ENCODE measurements at places on chromosomes 1 and 21.

GRCh38 chr1:33914531-33914930 is 50.7 kb downstream of the HMGB4 start:
- no peak for DNase-seq

- peak; percentile 7 for DNase-seq
Observed at GRCh38 chr1:117572546-117572945, 33.3 kb upstream of the TENT5C start.

DNA sequence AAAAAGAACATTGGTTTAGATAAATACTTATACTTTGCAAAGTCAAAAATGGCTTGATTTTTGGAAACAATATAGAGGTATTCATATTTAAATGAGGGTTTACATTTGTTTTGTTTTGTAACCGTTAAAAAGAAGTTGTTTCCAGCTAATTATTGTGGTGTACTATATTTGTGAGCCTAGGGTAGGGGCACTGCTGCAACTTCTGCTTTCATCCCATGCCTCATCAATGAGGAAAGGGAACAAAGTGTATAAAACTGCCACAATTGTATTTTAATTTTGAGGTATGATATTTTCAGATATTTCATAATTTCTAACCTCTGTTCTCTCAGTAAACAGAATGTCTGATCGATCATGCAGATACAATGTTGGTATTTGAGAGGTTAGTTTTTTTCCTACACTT is 65.3 kb upstream of the SAMD13 start:
- DNase-seq = no peak

- DNase-seq = no peak
Observed at GRCh38 chr1:33031506-33031905, 5.2 kb downstream of the AK2 start.

DNA sequence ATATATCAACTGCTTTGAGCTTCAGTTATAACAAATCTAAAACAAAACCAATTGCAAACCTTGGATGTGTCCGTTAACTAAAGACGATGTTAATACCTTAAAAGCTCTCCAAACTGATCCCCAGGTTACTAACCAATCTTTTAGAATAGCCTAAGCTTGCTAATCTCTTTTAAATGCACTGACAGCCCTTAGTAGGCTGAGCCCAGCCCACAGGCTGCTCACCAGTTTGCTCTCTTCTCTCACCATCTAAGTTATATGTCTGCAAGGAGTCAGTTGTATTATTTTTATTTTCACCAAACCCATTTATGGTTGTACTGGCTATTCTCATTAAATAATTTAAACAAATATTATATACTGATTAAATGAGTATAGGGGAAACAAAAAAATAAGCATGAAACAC is 199.5 kb downstream of the ADGRL2 start:
- no peak for DNase-seq

DNA sequence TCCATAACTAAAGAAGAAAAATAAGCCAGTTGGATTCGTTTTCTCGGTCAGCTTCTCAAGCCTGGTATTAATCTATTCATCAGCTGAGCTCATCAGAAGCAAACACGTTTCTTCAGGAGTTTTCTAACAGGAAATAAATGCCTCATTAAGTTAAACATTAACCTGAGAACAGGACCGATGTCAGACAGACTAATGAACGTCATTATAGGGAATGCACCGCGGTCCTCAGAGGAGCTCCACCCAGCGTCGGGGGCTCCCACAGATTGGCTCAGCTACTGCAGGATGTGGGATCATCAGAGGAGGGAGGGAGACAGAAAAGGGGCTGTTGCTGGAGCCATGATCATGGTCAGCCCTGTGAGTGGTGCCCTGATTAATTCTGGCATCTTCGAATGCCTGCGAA is 615.4 kb downstream of the PTPRU start:
- no peak for DNase-seq

DNA sequence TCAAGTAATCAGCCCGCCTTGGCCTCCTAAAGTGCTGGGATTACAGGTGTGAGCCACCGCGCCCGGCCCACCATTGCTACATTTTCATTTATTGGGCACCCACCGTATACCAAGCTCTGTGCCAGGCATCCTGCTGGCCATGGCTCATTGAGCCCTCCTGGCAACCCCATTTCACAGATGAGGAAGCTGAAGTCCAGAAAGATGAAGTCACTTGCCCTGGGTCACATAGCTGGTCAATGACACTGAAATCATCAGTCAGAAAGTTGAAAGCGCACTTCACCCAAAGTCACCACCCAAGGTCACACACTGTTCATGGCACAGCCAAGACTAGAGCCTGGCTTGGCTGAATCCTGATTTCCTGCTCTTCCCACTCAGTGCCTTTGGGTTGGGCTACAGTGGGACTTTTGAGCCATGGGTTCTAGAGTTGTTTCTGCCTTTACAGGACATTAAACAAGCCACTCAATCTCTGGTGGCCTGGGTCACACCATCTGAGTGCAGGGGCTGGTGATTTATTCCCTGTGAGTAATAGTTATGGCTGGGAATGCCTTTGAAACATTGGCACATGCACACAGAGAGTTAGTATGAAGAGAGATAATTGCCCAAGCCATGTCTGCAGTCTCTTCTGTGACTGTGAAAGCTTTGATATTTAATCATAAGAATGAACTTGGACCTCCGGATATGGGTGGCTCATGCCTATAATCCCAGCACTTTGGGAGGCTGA is 16.0 kb upstream of the ARHGEF10L start:
- DNase-seq = no peak

DNA sequence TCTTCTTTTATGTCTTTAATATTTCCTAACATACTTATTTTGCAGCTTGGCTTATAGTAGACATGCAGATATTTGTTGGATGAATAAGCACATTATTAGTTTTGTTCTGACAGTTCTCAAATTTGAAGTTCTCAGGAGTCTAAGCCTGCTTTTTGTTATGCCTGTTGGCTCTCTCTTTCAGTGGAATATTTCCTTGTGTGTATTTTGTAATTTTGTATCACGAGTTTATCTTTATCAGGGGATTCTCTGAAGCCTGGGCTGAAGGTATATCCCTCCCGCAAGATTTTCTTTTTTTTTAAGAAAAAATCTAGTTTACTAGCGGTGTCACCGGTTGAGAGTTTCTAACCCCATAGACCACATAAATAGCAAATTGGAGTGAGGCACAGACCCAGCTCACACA is 105.9 kb downstream of the RGL1 start:
- no peak for DNase-seq

- no peak for DNase-seq
Observed at GRCh38 chr1:203031467-203031866, 5.2 kb downstream of the PPFIA4 start.

DNA sequence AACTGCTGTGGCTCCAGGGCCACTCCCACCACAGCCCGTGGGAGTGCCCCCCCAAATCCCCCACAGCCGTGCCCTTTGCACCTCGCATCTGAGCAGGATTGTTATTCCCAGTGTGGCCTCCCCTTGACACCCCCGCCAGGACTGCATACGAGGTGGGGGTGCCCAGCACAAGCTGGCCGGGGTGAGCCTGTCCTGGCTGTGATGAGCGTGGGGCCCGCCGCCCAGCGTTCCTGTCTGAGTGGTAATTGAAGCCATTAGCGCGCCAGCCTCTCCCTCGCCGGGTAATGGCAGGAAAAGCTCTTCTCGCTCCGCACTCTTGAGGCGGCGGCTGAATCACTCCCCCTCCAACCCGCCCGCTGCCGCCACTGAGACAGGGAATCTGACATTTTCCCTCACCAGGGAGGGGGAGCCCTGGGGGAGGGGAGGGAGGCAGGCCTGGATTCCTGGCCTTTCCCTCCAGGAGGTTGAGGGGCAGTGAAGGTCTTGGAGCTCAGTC is 27.7 kb downstream of the PTPRF start:
- no peak for DNase-seq

GRCh38 chr1:89998306-89998705 is 3.4 kb downstream of the ZNF326 start:
- no peak for DNase-seq

- no peak for DNase-seq
Observed at GRCh38 chr1:229411434-229412055, 22.3 kb downstream of the ACTA1 start.

GRCh38 chr1:119516247-119516646 is 9.2 kb downstream of the HSD3B1 start:
- no peak for DNase-seq

DNA sequence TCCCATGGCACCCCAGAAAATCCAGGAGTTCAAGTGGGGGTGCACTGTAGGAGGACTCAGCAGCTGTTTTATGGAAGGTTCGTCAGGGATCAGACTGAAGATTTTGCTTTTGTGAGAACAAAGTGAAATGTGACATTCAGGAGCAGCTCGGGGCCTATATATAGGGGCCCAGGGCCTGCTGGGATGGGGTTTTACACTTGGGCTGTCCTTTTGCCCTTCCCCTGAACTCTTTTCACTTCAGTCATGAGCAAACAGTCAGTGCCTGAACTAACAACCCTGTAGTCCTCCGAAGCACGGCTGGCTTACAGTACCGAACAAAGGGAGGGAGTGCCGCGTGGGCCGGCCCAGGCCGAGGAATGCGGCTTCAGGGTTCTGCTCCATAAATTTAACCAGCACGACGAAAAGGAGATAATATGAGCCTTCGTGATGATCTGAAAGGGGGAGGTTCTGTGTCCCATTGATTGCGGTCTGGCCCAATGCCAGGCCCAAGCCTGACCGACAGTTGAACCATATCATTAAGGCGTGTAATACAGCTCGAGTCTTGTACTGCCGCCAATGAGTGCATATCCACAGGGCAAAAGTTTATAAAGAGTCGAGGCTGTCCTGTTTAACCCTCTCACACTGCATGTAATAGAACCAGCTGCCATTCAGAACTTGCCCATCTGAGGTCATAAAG is 139.9 kb downstream of the DHRS3 start:
- peak; percentile 12 for DNase-seq

DNA sequence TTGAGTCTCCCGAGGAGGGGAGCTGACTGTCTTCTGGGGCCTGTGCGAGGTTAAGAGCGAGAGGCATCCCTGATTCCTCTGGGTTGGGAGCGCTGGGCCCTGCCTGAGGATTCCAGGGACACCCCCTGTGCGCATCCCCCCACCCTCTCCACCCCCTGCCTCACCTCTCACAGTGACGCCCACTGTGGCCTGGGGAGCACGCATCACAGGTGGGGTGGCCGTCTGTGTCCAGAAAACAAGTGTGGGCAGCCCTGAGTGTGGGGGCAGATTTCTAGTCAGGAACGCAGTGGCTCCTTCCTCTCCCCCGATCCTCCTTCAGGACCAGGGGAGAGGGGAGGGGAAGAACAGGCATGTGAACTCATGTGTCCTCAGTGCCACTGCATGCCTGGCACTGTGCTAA is 61.7 kb downstream of the LDLRAD2 start:
- DNase-seq = no peak

- no peak for DNase-seq
Observed at GRCh38 chr1:238892612-238893011, 493.8 kb upstream of the CHRM3 start.

- peak; percentile 6 for DNase-seq
Observed at GRCh38 chr1:113391649-113392271, 1.4 kb downstream of the MAGI3 start.

DNA sequence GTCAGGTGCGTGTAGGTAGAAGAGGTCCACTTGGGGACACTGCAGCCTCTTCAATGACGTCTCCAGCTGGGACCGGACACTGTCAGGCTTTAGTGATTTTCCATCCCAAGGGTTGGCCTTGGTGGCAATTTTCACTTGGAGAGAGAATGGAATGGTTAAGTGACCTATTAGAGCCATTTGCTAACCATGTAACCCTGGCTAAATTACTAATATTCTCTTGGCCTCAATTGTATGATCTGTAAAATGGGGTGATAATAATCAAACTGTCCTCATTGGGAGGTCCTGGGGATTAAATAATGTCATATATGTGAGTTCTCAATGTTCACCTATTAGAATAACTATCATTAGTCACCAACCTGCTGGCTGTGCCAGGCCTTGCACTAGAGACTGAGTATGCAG is 3.4 kb downstream of the AKR7A2 start:
- no peak for DNase-seq

DNA sequence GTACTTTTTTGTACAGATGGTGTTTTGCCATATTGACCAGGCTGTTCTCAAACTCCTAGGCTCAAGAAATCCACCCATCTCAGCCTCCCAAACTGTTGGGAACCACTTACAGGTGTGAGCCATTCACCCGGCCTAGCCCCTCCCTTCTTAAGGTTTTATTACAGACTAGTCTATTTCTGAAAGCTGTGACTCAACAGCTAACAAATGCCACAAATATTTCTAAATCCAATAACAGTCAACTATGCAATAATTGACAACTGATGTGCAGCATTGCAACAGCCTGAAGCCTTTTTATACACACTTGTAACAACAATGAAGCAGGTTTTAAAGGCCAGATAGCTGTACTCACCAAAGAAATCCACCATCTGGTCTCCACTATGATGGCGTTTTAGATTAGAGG is 51.4 kb downstream of the GRIK1 start:
- DNase-seq = no peak

GRCh38 chr1:236489710-236490377 is 33.9 kb upstream of the LGALS8 start:
- DNase-seq = no peak

DNA sequence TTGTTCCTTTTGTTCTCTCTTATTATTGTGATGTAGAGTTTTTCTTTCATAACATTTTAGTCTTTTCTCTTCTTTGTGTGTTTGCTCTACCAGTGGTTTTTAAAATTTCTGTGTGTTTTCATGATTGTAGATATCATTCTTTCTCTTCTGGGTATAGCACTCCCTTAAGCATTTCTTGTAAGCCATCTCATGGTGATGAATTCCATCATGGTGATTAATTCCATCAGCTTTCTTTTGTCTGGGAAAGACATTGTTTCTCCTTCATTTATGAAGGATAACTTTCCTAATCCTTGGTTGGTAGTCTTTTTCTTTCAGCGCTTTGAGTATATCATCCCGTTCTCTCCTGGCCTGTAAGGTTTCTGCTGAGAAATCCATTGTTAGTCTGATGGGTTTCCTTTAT is 22.7 kb downstream of the CD55 start:
- DNase-seq = no peak

GRCh38 chr1:70685300-70686286 is 274.5 kb downstream of the CTH start:
- peak; percentile 49 for DNase-seq

DNA sequence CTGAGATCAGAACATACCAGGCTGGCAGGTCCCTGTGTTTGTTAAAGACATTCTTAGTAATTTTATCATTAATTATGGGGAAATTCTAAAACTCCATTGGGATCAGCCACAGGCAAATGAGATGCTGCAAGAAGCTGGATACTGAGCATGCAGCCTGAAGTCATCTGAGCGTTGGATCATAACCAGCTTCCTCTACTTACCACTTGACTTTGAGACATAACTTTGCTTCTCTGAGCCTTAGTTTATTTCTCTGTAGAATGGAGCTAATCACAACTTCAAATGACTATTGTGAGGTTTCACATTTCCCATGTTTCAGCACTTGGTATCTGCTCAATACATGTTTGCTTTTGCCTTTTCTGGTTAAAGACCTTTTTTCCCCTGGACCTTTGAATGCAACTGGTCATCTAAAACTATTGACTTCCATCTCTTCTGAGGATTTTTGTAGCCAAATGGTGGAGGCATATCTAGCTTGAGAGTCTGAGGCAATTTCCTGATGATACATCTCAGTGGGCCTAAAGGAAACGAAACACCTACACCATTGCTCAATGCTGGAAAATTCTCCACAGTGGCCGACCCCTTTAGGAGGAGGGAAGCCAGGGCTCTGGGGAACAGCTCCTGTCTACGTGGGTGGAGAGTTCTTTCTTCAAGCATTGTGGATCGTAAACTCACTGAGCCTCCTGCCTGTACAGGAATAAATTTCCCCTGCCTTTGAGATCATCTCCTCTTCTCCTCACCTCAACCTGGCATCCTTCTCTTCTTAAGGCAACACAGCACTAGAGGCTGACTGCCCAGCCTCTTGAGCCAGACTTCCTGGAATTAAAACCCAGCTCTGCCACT is 109.1 kb upstream of the HOOK1 start:
- DNase-seq = no peak

GRCh38 chr1:115757326-115757725 is 11.2 kb downstream of the CASQ2 start:
- no peak for DNase-seq

- no peak for DNase-seq
Observed at GRCh38 chr1:150869683-150870082, 6.7 kb downstream of the ARNT start.
